ENCODE measurements at places on chromosomes 2 and 18.

GRCh38 chr18:3217948-3218647, 1.7 kb downstream of the MYOM1 start:
- no peak for DNase-seq

GRCh38 chr2:133139847-133140533, 428.3 kb downstream of the NCKAP5 start:
- no peak for DNase-seq

DNA sequence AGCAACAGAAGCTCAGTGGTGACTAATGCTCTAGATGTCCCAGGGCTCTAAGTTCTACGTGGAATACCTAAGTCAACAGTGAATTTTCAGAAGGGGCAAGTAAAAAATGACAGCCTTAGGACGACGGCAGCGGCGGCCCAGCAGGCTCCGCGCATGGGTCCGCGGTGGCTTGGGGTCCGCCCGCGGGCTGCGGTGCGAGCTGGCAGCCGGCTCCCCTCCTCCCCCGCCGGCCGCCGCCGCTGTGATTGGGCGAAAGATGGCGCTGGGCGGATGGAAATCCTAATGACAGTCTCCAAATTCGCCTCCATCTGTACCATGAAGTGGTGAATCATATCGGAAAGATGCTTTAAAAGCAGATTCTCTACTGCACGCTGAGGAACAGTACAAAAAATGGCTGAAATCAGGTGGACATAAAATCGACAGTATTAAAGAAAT, 74.7 kb downstream of the HNRNPLL start:
- DNase-seq: no peak

- DNase-seq: no peak
These were observed 414.4 kb upstream of the ACVR2A start for GRCh38 chr2:147430408-147430807.

DNA sequence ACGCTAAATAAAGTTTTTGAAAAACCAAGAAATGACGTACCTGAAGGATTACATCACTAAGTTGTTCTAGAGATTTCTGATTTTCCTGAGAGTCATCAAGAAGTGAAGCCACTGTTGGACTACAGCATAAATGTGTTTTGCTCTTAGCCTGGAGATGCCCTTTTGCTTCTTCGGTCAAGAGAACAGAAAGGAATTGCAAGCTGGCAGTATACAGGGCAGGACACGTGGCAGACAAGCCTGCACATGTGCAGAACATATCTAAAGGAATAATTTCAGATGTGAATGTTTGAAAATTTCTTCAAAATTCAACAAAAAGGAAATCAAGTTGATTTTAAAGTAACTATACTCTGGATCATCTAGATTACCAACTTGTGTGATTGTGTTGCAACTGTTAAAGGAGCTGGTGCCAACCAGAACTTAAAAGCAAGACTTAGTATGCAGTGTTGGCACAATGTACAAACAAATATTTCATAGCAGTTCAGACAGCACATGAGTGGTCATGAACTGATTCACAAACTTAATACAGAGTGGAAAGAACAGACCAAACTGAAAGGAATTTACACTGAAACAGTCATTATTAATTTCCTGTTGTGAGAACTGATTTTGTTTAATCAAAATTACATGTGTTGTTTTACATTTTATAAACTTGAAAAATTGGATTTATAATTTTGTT, 100.4 kb upstream of the CD226 start:
- no peak for DNase-seq

DNA sequence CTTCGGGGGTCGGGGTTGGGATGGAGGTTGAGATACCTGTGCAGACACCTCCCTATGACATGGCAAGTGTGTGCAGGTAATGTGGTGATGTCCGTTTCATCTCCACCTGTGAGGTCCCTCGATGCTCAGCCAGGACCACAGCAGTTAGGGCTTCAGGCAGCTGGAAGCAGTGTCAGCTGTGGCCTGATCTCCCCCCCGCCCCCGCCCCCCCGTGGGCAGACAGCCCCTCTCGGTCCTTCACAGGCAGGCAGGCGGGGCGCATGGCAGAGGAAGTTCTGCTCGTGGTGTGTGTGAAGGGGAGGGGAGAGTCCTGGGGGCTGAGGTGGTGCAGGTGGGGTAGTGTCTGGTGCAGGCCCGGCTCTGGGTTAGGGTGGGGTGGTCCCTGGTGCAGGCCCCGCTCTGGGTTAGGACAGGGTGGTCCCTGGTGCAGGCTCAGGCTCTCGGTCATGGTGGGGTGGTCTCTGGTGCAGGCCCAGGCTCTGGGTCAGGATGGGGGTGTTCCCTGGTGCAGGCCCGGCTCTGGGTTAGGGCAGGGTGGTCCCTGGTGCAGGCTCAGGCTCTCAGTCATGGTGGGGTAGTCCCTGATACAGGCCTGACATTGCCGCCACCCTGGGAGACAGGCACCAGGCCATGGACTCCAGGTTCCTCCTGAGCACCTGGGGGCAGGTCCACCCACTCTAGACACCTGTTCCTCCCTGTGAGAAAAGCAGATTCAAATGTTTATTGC, 94.3 kb downstream of the NFATC1 start:
- DNase-seq: no peak

- DNase-seq: no peak
These were observed 35.3 kb upstream of the KCNF1 start for GRCh38 chr2:10876394-10876793.

DNA sequence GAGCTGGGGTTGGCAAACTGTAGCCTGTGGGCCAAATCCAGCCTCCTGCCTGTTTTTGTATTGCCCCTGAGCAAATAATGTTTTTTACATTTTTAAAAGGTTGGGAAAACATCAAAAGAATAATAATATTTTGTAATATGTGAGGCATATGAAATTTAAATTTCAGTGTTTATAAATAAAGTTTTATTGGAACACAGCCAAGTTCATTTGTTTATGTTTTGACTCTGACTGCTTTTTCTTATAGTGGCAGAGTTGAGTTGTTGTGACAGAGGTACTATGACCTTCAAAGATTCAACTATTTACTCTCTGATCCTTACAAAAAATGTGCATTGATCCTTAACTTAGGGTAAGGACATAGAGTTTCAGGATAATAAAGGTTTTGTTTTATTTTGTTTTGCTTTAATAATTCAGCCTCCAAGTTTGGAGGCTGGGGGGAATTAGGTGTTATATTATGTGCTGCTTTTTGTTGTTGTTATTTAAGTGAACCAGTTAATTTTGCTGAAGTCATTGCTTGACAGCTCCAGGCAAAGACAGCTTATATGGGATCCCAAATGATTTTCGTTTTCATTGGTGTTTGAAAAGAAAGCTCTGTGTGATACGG, 24.5 kb downstream of the SETBP1 start:
- no peak for DNase-seq

DNA sequence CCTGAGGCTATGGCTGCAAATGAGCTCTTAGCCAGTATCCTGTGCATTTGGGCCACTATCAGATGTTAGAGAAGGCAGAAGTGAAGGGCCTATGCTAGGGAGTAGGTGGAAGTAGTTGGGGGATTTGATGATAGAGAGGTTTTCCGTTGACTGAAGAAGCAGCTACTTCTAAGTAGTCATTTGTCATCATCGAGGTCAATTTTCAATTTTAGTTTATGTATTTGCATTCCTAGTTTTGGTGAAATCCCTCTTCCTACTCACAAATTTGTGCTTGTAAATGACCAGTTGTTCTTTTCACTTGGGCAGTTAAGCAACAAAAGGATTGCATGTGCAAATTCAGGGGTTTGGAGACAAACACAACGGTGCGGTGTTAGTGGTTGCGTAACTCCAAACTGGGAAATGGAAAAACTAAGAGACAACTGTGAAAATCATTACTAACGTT, 48.5 kb upstream of the PELI1 start:
- DNase-seq: no peak

DNA sequence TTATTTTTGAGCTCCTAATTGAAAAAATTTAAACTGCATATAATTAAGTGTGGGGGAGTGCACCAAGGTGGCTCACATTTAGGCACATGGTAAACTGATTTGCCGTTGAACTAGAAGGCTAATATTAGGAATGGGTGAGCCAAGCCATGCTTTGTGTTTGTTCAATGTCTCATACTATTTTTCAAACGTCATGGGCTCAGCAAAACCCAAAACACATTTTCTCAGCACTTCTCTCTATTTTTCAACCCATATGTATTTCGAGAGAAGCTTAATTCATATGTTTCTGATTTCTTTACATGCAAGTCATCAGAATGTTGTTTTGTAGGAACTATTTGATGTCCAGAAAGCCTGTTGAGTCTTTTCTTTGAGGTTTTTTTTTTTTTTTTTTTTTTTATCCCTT, 291.2 kb downstream of the TCF4 start:
- no peak for DNase-seq

DNA sequence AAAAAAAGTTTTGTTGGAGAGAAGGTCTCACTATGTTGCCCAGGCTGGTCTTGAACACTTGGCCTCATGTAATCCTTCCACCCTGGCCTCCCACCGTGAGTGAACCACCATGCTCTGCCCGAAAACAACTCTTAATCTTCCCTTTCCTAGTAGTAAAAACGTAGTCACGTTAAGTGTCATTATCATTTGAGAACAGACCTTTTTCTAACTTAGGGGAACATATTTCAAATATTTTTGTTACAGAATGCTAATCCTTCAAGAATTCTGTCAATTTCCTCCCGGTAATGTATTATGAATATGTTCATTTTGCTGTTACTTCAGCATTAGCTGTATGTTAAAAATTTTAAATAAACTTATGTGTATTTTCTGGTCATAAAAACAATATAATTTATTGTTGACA, 49.7 kb downstream of the MTA3 start:
- no peak for DNase-seq

DNA sequence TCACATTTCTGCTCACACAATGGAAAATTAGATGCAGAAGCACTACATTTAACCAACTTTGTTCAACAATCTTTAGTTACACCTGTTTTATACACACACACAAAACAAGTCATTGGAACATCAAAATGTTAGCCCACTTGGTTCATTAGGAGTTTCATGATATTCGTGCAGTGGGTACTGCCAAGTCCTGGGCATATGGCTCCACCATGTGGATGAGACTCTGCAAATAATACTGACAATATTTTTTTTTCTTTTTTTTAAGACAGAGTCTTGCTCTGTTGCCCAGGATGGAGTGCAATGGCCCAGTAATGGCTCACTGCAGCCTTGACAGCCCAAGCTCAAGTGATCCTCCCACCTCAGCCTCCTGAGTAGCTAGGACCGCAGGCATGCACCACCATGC, 34.5 kb upstream of the GRB14 start:
- no peak for DNase-seq

Data from GM12864 (cell line).